Stimulated activated CD8-positive, alpha-beta memory T cell treated with anti-CD3 and anti-CD28 coated beads, Interleukin-4, amount 100 ng/mL, for 1 hour (primary cell): ENCODE measurements at places on chromosomes 7 and 10.

GRCh38 chr7:11950281-11950680 lies 118.3 kb upstream of the THSD7A start:
- DNase-seq: no peak

GRCh38 chr7:128003787-128004186 lies 27.4 kb downstream of the LRRC4 start:
- no peak for DNase-seq

DNA sequence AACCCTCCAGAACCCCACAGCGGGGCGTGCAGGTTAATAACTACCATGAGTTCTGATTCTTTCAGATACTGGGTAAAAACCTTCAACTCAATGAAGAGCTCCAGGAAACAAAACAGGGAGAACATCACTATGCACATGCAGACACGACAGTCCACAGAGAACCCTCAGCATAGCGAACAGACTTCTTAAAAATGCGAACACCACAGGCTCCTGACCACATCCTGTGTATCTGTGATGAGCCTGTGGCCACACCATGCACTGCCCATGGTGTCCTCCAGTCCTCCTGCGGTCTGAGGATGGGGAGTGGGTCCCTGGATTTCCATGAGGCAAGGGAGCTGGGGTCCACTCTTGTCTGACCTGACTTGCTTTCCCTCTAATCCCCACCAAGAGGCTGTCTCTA lies 107.2 kb downstream of the COBL start:
- no peak for DNase-seq

DNA sequence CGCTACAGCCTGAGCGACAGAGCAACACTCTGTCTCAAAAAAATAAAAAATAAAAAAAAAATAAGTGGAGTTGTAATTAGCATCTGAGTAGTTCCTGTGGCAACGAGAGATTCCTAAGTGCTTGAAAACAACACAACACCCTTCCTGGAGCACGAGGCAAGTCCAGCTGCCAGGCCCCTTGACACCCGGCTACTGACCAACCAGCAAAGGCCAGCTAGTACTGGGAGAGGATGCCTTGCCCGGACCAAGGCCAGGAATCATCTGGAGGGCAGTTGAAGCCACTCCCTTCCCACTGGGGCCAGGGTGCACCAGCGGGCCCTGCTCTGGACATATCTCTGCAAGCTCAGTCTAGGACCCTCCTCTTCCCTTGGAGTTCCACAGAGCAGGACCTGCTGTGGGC lies 536 bp downstream of the C10orf105 start:
- DNase-seq: no peak

DNA sequence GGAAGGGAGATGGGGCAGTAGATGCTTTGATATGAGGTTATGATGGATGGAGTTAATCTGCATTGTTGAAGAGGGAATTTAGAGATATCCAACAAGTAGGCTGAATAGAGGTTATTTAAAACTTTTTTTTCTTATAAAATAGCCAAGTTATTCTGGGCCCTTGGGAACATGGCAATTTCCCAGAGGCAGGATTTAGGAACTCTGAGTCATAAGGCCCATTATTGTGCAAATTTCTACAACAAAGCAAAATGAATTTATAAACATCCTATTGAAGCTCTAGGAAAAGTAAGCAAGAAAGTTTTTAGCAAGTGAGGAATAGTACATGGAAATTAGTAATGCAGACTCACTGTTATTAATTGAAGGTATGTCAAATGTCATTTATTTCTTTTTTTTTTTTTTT lies 160.9 kb upstream of the NPY start:
- no peak for DNase-seq

DNA sequence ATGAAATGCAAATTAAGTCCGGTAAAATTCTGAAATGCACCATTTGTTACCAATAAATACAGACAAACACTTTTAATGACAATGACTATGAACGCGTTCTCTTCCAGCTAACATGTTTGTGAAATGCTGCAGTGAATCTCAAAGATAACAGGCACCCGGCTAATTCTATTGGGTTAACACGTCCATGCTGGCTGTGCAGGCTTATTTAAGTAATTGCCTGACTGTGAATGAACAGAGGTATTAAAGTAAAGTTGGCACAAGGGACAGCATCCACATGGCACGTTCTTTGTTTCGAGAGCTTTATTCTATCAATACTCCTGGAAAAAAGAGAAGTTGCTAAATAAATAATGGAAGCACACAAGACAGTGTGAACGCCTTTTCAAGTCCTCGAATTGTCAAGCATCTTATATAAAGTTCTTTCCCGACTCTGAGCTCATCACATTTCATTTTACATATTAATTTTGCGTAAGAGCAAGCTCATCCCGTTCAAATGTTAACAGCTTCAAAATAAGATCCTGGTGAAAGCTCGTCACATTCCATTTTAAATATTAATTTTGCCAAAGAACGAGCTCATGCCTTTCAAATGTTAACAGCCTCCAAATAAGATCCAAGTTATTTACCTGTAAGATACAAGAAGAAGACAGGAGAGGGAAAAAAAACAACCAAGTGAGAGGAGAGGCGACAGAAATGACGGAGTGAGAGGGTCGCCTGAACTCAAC lies 111.3 kb upstream of the RHEB start:
- DNase-seq: no peak

GRCh38 chr7:83248000-83248399 lies 85.3 kb upstream of the PCLO start:
- no peak for DNase-seq

- DNase-seq: no peak
Measured at GRCh38 chr7:17147409-17147808, 151.0 kb upstream of the AHR start.

DNA sequence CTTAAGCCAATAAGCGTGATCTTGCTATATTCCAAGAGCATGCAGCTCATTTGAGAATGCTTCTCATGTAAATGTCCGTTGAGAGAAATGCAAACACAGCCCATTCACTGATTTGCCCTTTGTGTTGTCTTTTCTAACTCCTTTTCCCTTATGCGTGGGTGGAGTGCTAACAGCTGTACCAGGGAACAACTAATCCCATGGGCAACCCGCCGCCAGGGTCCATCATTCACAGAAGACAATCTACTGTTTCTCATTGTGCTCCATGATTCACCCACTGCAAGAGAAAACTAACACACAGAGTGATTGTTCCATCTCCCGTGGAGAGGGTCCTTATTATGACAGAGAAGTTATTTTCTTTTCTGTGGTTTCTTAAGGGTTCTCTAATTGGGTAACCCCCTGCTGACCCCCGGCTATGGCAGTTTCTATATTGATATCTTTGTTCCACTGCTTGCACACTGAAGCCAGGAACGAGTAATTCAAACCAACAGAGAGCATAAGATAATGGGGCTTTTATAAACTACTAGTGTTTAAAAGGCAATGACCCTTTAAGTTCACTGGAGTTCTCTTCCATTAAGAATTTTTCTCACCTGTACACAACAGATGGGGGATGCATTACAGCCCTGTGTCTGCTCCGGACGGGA lies 298.7 kb downstream of the BAMBI start:
- no peak for DNase-seq

- DNase-seq: no peak
Measured at GRCh38 chr10:132001238-132001972, 19.7 kb upstream of the BNIP3 start.

DNA sequence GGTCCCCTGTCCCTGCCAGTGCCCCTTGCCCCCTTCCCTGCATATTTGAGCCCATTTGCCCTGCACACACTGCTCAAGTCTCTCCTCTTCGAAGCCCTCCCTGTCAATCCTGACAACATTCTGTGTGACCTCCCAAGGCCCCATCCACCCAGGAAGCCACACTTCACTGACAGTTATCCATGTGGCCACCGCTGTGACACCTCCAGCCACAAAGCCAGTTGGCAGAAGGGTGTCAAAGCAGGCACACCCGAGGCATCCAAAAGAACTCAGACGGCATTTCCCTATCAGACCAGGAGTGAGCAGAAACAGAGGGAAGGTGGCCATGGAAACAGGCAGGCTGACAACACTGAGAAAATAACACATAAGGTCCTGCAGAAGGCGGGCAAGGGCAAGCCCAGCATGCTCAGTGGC lies 4.6 kb downstream of the POLM start:
- no peak for DNase-seq

GRCh38 chr7:25754333-25754732 lies 397.7 kb upstream of the NFE2L3 start:
- no peak for DNase-seq

DNA sequence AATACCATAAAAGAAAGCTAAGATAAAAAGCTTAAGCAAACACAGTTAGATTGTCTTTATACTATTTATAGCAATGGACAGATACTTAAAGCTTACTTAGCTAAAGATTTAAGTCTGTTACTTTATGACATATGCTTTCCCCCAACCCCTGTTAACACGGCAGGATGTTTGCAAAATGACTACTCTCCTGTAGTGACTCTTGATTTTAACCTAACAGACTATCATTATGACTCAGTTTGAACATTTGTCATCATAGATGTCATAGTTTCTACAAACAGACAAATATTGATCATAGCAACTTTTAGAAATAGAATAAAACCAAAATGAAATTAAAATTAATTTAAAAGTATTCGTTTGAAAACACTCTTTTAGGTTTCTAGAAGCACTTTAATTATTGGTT lies 7.8 kb upstream of the COMMD3 start:
- DNase-seq: no peak
